ENCODE measurements at places on chromosomes 6 and 20.

DNA sequence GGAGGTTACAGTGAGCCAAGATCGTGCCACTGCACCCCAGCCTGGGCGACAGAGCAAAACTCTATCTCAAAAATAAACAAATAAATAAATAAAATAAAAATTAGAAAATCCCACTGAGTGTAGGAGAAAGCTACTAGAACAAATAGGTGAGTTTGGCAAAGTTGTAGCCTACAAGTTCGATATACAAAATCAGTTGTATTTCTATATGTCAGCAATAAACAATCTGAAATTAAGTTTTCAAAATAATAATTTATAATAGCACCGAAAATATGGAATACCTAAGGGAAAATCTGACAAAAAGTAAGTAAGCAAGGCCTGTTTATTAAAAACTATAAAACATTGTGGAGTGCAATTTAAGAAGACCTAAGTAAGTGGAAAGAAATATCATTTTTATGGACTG lies 5.1 kb upstream of the DEFB118 start:
- no peak overlapping the region for H3K27ac ChIP-seq
- no peaks in the 10 kb centered on the region for H3K27me3 ChIP-seq
- DNase-seq = no peak
- no peak overlapping the region for H3K4me3 ChIP-seq

DNA sequence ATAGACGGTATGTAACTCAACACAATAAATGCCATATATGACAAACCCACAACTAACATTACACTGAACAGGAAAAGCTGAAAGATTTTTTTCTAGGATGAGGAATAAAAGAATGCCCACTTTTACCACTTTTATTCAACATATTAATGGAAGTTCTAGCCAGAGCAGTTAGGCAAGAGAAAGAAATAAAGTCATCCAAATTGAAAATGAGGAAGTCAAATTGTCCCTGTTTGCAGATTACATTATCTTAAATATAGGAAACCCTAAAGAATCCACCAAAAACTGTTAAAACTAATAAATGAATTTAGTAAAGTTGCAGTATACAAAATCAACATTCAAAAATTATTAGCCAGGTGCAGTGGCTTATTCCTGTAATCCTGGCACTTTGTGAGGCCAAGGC lies 24.6 kb upstream of the ADGB start:
- DNase-seq = no peak
- H3K36me3 ChIP-seq = no peaks in the 10 kb centered on the region
- H3K27me3 ChIP-seq = no peaks in the 10 kb centered on the region
- H3K4me1 ChIP-seq = no peaks in the 10 kb centered on the region
- H3K27ac ChIP-seq = no peak overlapping the region
- no peak overlapping the region for H3K4me3 ChIP-seq

GRCh38 chr6:137739544-137739943 lies 127.5 kb upstream of the TNFAIP3 start:
- no peak overlapping the region for H3K4me3 ChIP-seq
- no peak overlapping the region for H3K27ac ChIP-seq
- no peaks in the 10 kb centered on the region for H3K27me3 ChIP-seq
- H3K36me3 ChIP-seq = no peaks in the 10 kb centered on the region
- DNase-seq = no peak

GRCh38 chr20:37565134-37565811 lies 37.6 kb upstream of the BLCAP start:
- no peak overlapping the region for H3K4me3 ChIP-seq
- no peak overlapping the region for H3K27ac ChIP-seq
- no peak for DNase-seq
- H3K36me3 ChIP-seq = no peaks in the 10 kb centered on the region

- DNase-seq = no peak
Measured at GRCh38 chr6:56714273-56714672, 71.6 kb upstream of the DST start.

DNA sequence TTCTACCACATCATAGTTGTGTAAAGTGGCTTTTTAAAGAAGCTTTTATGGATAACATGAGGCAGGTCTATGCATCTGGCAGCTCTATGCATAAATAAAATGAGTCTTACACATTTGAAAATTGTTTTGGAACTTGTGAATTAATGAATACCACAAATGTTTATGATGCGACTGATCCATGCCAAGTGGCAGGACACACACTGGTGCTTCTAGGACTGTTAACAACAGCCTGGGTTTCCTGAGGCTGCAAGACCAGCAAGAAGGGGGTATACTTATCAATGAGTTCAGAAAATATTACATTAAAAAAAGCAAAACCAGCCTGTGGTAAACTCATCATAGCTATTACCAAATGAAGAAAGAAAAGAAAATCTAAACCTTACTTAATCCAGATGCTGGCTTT lies 212.9 kb upstream of the PDE10A start:
- no peaks in the 10 kb centered on the region for H3K36me3 ChIP-seq
- no peaks in the 10 kb centered on the region for H3K4me1 ChIP-seq
- no peak for DNase-seq
- no peak overlapping the region for H3K4me3 ChIP-seq
- H3K27ac ChIP-seq = no peak overlapping the region

DNA sequence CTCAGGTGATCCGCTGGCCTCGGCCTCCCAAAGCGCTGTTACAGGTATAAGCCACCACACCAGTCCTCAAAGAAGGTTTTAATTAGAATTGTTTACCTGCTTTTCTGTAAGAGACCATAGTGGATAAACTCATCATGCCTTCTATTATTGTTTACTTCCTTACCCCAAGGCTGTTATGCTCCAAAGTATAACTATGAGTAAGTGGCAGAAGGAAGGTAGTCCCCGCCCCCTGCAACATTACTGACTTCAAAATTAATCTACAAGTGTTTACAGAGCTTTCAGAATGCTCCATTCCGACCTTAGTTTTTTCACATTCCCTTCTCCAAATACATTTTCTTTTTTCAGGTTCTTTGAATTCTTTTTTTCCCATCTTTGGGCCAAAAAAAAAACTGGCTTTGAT lies 480.5 kb upstream of the NOX3 start:
- H3K27ac ChIP-seq = no peak overlapping the region
- H3K4me1 ChIP-seq = peaks cover 6% of the 10 kb centered on the region
- H3K4me3 ChIP-seq = no peak overlapping the region
- no peak for DNase-seq
- H3K27me3 ChIP-seq = no peaks in the 10 kb centered on the region

GRCh38 chr6:7463785-7464184 lies 74.2 kb downstream of the RIOK1 start:
- H3K4me3 ChIP-seq = no peak overlapping the region
- peak; percentile 57 for DNase-seq
- no peaks in the 10 kb centered on the region for H3K36me3 ChIP-seq
- H3K27me3 ChIP-seq = no peaks in the 10 kb centered on the region
- peaks cover 4% of the 10 kb centered on the region for H3K4me1 ChIP-seq

DNA sequence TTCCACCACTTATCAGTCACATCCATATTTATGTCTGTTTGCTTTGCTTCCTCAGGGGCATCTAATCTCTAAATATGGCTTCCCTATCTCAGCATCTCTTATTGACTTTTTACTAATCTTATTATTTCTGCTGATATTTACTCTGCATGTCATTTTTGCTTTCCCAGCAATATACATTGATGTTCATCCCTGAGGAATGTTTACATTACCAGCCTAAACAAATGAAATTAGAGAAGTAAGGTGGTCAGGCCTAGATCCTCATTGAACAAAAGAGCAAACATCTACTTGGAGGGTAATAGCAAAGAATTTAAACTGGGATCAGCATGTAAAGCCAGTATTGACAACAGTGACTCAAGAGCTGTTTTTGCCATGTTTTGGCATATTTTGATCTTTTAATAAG lies 546.4 kb downstream of the MMUT start:
- H3K36me3 ChIP-seq = no peaks in the 10 kb centered on the region
- H3K4me3 ChIP-seq = no peak overlapping the region
- no peak overlapping the region for H3K27ac ChIP-seq
- no peak for DNase-seq

GRCh38 chr20:55580475-55580874 lies 424.8 kb downstream of the CBLN4 start:
- peaks cover 27% of the 10 kb centered on the region for H3K36me3 ChIP-seq
- no peaks in the 10 kb centered on the region for H3K4me1 ChIP-seq
- H3K27ac ChIP-seq = no peak overlapping the region
- no peak overlapping the region for H3K4me3 ChIP-seq
- no peak for DNase-seq

DNA sequence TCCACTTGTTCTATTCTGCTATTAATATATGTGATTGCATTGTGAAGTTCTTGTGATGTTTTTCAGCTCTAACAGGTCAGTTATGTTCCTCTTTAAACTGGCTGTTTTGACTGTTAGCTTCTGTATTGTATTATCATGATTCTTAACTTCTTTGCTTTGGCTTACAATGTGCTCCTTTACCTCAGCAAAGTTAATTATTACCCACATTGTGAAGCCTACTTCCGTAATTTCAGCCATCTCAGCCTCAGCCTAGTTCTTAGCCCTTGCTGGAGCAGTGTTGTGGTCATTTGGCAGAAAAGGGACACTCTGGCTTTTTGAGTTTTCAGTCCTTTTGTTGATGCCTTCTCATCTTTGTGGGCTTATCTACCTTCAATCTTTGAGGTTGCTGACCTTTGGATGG lies 440.2 kb downstream of the TBC1D32 start:
- no peaks in the 10 kb centered on the region for H3K27me3 ChIP-seq
- H3K4me3 ChIP-seq = no peak overlapping the region
- H3K4me1 ChIP-seq = no peaks in the 10 kb centered on the region
- H3K27ac ChIP-seq = no peak overlapping the region

- no peak overlapping the region for H3K4me3 ChIP-seq
- no peaks in the 10 kb centered on the region for H3K4me1 ChIP-seq
- no peak for DNase-seq
- no peaks in the 10 kb centered on the region for H3K36me3 ChIP-seq
- no peaks in the 10 kb centered on the region for H3K27me3 ChIP-seq
- no peak overlapping the region for H3K27ac ChIP-seq
Measured at GRCh38 chr6:73051147-73051546, 174.1 kb downstream of the KHDC1L start.

GRCh38 chr6:28211840-28212509 lies 13.1 kb upstream of the ZSCAN9 start:
- H3K4me3 ChIP-seq = peak overlapping the region; percentile 83
- peaks cover 84% of the 10 kb centered on the region for H3K27me3 ChIP-seq
- H3K4me1 ChIP-seq = peaks cover 29% of the 10 kb centered on the region
- H3K36me3 ChIP-seq = no peaks in the 10 kb centered on the region
- peak; percentile 50 for DNase-seq
- no peak overlapping the region for H3K27ac ChIP-seq

DNA sequence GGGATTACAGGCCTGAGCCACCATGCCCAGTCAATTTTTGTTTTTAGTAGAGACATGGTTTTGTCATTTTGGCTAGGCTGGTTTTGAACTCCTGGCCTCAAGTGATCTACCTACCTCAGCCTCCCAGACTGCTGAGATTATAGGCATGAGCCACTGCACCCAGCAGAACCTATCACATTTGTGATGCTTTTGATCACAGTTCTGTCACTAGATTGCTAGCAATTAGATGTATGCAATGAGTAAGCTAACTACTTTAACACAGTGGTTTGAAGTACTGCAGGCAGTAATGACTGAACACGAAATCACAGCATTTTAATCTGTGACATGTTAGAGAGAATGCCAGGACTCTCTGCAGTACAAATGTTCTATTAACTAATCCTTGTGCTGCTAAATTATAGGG lies 19.6 kb upstream of the SAMHD1 start:
- H3K27me3 ChIP-seq = no peaks in the 10 kb centered on the region
- no peak overlapping the region for H3K4me3 ChIP-seq
- no peaks in the 10 kb centered on the region for H3K36me3 ChIP-seq
- H3K27ac ChIP-seq = no peak overlapping the region

GRCh38 chr20:30485331-30486102 lies 771.9 kb upstream of the DEFB115 start:
- H3K4me3 ChIP-seq = no peak overlapping the region
- DNase-seq = no peak
- H3K36me3 ChIP-seq = no peaks in the 10 kb centered on the region
- peaks cover 40% of the 10 kb centered on the region for H3K27me3 ChIP-seq
- no peaks in the 10 kb centered on the region for H3K4me1 ChIP-seq

GRCh38 chr6:40457261-40457660 lies 129.9 kb downstream of the LRFN2 start:
- no peak overlapping the region for H3K4me3 ChIP-seq
- H3K27ac ChIP-seq = no peak overlapping the region
- no peaks in the 10 kb centered on the region for H3K27me3 ChIP-seq
- no peak for DNase-seq

GRCh38 chr6:81003156-81003555 lies 749.3 kb downstream of the TENT5A start:
- H3K27ac ChIP-seq = no peak overlapping the region
- no peaks in the 10 kb centered on the region for H3K36me3 ChIP-seq
- H3K27me3 ChIP-seq = no peaks in the 10 kb centered on the region
- H3K4me3 ChIP-seq = no peak overlapping the region

DNA sequence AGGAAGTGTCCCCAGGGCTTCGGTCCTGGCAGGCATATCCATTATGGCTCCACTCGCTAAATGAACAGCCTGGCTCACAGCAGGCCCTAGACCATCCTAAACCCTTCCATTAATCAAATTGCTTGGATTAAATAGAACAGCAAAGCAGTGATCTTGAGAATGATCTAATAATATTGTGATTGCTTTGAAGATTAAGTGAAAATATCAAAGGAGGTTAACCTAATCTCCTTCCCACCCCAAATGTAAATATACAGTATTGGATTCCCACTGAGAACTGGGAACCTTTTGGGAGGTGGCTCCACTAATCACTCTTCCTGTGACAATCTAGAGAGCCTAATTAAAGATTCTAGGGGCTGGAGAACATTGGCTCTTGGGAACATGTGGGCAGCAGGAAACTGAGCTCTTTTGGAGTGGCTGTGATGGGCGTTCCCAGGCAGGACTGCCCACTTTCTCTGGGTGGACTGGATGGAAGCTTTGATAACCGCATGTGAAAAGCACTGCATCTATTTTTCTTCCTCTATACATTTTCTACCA lies 68.3 kb upstream of the FRMD1 start:
- no peak for DNase-seq
- H3K36me3 ChIP-seq = no peaks in the 10 kb centered on the region
- no peaks in the 10 kb centered on the region for H3K4me1 ChIP-seq
- H3K27ac ChIP-seq = no peak overlapping the region

- H3K27me3 ChIP-seq = peaks cover 11% of the 10 kb centered on the region
- H3K4me3 ChIP-seq = no peak overlapping the region
- H3K4me1 ChIP-seq = no peaks in the 10 kb centered on the region
Measured at GRCh38 chr6:15668918-15669317, 6.1 kb upstream of the DTNBP1 start.

GRCh38 chr6:153038378-153039057 lies 36.0 kb upstream of the MTRF1L start:
- H3K36me3 ChIP-seq = peaks cover 6% of the 10 kb centered on the region
- DNase-seq = no peak
- no peaks in the 10 kb centered on the region for H3K27me3 ChIP-seq
